ENCODE measurements at places on chromosomes 2 and 18.
A peak's percentile ranks its signal among the peaks of the same experiment; 100 is the strongest.

GRCh38 chr2:145094370-145094769 is 574.5 kb upstream of the ZEB2 start:
- no peak for DNase-seq

GRCh38 chr2:197944416-197945096 is 140.2 kb downstream of the PLCL1 start:
- no peak for DNase-seq

DNA sequence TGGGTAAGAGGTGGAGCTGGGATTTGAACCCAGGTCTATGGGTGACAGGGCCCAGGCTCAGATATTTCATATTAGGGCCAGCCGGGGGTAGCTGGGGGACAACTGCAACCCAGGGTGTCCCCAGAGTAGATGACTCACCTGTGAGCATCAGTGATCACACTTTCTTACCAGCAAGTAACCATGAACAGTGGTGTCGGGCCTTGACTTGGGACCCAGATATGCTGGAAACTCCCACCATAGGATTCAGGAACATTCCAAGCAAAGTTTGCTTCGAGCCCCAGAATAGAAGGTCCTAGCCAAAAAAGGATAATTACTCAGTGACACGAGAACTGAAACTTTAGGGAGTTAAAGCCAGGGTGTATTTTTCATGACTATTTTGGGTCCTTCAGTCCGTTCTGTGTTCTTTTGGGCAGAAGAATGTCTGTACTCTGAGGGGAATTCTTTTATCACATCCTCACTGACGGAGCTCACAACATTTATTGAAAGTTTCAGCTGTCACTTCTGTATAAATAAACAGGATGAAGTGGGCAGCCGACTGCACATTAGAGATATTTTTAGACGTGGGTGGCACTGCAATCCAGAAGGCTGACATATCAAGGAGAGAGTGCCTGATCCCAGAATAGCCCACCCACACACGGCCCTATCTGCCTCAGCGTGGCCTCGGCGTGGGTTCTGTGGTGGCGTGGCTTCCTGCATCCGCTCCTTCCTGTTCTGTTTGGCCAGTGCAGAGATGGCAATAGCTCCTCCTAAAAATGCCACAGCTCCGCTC is 45.6 kb downstream of the RAMP1 start:
- DNase-seq = no peak

DNA sequence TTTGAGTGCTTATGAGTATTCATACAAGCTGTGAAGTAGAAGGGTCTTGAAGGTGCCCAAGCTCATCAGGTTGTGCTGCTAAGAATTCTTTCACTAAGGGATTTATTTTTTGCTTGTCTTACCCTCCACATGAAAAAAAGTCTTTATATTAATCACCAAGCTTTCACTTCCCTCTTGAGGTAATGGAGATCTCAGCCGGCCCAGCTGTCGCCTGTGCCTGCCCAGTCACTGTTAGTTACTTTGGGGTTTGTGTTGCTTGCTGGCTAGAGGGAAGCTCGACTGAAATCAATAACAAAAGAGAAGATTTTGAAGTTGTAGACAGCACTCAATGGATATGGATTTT is 21.9 kb downstream of the MC2R start:
- DNase-seq = no peak

DNA sequence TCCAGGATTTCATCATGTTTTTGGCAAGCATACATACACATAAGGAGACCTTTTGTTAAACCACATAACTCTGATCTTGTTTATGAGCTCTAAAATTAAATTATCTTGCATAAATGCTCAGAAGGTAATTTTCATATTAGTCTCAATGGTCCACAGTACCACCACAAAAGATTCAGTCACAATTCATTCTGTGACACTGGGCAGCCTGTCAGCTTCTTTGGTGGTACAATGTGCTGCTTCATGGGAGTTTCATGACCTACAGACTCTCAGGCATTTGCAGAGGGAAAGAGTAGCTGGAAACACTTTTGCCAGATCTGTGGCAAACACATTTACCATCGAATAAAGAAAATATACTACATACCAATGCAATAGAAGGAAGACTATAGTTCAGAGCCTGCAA is 51.3 kb upstream of the ZNF397 start:
- no peak for DNase-seq

DNA sequence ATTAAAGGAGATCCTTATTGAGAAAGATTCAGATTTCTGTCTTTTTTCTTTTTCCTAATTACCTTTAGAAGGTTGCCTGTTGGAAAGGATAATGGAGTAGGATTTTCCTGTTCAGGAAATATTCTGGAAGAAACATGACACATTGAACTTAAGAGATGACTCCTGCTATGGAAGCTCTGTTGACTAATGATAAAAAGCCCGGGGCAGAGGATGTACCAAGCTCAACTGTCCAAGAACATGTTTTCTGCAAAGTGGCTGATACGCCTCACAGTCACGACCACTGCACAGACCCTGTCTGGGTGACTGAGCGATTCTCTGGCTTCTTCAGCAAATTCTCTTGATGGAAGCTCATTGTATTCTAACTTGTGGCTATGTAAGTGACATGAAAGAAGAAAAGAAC is 86.2 kb upstream of the THOC1 start:
- no peak for DNase-seq

GRCh38 chr2:231357048-231357447 is 38.5 kb upstream of the B3GNT7 start:
- DNase-seq = no peak

GRCh38 chr2:95031076-95031725 is 5.7 kb downstream of the MAL start:
- DNase-seq = no peak

DNA sequence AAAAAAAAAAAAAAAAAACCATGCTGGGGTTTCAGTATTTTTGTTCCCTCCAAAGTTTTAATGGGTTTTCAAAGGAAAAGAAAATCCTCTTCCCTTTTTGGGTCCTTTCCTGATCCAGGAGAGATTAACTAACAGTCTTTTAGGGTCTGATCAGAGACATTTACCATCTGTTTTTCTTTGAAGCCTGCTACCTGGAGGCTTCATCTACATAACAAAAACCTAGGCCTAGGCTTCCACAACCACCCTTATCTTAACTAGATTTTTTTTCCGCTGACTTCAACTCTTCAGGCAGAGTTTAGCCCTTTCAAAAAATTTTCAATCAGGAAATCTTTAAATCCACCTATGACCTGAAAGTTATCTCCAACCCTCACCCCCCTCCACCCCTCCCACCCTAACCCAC is 154.7 kb downstream of the MBD2 start:
- no peak for DNase-seq

GRCh38 chr2:33395655-33396249 is 80.7 kb upstream of the RASGRP3 start:
- peak; percentile 10 for DNase-seq

- no peak for DNase-seq
Measured at GRCh38 chr18:50898919-50899318, 20.0 kb downstream of the ME2 start.

DNA sequence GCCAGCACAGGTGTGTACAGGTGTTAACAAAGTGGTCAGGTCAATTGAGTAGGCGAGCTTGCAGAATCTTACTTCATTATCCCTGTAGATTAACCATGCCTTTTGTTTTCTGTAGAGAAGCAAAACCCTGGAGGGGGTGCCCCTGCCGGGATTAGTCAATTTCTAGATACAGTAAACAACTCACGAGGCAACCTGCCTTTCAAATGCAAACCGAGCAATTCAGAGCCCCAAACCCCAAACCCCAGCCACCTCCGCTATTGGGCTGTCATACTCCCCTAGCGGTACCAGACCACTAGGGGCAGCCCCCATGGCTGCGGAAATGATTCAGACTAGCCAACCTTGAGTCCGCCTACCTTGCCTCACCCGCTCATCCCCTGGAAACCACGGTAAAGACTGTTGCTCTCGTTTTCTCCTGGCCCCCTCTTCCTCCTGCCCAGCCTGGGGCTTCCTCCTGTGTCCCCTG is 61.4 kb upstream of the KIF5C start:
- DNase-seq = peak; percentile 31

GRCh38 chr2:48448274-48449061 is 81.5 kb upstream of the STON1 start:
- DNase-seq = no peak

- DNase-seq = no peak
Measured at GRCh38 chr18:45164551-45164950, 450.7 kb upstream of the SLC14A2 start.

- DNase-seq = no peak
Measured at GRCh38 chr2:204796581-204796980, 251.3 kb downstream of the PARD3B start.

- no peak for DNase-seq
Measured at GRCh38 chr2:74755386-74755785, 78.5 kb upstream of the HK2 start.

- DNase-seq = no peak
Measured at GRCh38 chr2:232292395-232293154, 86.0 kb upstream of the ALPP start.

DNA sequence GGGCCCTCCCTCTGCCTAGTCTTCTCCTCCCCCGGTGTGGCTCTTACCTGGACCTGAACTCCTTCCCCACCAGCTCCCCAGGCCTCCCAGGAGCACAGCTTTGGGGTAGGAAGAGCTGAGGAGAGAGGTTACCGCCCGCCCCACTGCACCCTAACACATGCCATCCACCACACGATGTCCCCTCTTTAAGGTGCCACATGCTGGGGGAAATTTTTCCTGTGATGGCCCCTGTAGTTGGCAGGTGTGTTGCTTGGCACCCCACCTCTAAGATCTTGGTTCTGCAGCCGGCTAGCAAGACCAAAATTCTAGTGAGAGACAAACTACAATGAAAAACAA is 6.9 kb upstream of the TEX261 start:
- no peak for DNase-seq

GRCh38 chr18:45253973-45254708 is 361.1 kb upstream of the SLC14A2 start:
- DNase-seq = no peak

DNA sequence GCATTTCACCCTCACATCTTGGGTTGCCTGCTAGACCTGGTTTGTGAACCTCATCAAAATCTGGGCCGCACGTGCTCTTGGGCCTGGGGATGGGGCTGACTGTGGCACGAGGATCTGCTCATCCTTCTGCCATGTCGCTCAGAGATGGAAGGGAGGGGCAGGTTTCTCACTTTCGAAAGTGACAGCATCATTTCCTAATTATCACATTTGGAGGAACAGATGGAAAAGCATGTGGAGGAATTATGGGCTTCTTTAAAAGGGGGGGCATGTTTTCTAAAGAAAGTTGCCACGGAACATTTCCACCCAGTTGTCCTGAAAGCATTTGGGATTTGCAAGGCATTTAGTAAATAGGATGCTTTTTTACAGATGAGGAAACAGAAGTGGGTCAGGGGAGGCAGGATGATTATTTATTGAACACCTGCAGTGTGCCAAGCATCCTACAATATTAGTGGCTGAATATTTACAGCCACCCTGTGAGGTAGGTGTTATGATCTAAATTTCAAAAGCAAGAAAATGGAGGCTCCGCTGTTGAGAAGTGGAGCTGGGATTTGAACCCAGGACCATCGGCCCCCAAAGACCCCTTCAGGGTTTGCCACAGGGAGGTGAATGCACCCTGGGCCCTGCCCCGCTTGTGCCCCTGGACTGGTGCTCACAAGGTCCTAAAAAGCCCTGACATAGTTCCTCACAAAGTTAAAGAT is 104.2 kb upstream of the MYCN start:
- no peak for DNase-seq

DNA sequence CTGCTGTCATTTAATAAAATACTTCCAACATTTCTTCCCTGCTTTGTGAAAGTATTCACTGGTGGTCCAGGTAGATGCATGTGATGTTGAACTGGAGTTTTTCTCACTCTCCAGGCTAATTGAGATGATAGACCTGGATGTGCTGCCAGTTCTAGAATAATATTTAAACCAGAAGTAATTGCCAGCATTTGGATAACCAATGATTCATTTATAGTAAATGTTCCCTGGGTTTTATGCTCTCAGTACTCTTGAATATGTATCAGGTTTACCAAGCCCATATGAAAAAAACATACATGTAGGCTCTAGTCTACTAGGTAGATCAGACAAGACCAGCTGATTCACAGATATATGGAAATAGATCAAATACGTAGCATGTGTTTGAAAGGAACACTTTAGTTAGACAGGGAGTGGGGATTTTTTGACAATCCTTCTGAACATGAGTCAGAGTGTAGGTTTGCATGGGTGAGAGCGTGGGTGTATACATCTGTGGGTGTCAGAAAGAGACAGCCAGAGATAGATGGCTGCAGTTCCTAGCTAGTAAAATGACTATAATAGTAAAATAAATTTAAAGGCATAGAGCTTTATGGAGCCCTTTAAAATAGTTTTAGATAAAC is 115.1 kb downstream of the NAB1 start:
- peak; percentile 13 for DNase-seq

DNA sequence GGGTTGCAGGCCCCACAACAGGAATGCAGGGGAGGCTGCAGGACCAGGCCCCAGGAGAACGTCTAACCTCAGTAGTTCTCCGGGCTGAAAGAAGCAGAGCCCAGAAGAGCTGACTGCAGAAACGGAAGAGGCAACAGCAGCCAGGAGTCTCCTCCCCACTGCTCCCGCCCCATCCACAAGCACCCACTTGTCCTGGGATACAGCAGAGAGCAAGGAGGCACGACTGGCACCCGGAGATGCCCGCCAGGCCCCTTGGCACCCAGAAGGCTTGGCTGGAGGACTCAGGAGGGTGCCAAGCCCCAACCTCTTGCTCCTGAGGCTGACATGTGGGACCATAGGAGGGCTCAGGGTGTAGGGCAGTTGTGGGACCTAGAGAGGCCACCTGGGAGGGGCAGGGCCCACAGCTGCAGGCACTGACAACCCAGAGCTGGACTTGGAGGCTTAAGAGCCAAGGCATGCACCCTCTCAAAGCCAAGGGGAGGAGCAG is 29.0 kb upstream of the TNS1 start:
- DNase-seq = no peak

DNA sequence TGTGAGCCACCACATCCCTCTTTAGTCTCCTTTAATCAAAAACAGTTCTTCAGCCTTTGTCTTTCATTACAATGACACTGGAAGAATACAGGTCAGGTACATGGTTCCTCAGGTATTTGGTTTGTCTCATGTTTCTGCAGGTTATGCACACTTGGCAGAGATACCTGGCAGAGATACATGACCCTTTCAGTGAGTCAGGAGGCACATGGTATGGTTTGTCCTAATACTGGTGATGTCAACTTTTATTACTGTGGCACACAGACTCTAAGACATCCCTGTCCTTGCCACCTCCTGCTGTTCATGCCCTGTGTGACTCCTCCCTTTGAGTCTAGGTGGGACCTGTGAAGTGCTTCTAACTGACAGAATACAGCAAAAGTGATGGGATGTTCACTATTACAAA is 58.4 kb downstream of the SPIRE1 start:
- no peak for DNase-seq

- DNase-seq = no peak
Measured at GRCh38 chr2:119846021-119846420, 86.3 kb downstream of the PTPN4 start.

- DNase-seq = no peak
Measured at GRCh38 chr2:101399021-101399799, 11.9 kb upstream of the CREG2 start.

DNA sequence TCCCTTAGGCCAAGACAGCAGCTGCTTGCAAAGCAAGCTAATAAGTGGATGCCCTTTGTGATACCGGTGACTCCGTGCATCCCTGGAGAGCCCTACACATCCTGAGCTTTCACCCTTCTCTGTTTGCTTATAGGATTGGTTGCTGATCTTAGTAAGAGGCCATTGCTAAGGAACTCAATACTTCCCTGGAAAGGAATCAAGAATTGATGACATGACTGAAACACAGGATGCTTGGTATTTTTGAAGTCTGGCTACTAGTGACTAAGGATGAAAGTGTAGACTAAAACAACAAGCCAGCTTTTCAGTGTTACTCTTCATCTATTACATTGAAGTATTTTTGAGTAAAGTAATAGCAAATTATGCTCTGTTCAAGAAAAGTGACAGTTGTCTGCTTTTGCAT is 123.0 kb upstream of the SERPINE2 start:
- DNase-seq = no peak

GRCh38 chr2:46735108-46735691 is 180.4 kb downstream of the MCFD2 start:
- DNase-seq = no peak

Measured in stimulated activated CD4-positive, alpha-beta T cell treated with anti-CD3 and anti-CD28 coated beads, TNF-alpha, amount 100 ng/mL, for 1 hour (primary cell).